Amniotic epithelial cell (primary cell): ENCODE measurements at places on chromosomes 11 and 22.

DNA sequence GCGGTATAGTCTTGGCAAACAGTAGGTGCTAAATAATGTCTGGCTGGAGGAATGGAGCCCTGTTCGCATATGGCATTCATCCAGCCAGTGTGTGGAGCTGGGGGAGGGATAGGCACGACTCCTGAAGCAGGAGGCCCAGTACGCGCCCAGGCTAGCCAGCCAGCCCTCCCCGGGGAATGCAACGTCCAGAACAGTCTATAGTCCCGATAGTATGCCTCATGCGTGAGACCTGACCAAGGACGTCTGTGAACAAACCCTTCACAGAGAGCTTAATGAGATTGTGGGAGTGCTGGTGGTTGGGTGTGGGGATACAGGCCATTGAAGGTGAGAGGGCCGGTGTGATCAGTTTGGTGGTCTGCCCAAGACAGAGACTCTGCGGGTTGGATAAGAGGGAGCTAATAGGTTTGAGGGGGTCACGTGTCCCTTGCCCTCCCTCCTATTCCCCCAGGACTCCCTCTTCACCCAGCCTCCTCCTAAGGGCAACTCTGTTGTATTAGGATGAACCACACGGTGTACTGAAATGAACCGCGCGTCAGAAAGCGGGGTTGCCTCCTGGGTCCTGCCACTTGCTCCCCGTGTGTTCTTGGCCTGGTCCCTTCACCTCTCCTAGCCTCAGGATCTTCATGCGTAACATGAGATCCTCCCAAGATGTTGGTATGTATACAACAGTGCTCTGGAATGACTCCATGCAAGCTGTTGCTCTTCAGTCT is 987 bp upstream of the GRIK4 start:
- no peak for DNase-seq

- peak; percentile 96 for DNase-seq
Observed at GRCh38 chr11:95076416-95076815, 9.7 kb downstream of the SRSF8 start.

- DNase-seq: no peak
Observed at GRCh38 chr11:614021-614622, 1.6 kb downstream of the IRF7 start.

GRCh38 chr11:23991165-23991539 is 505.7 kb upstream of the LUZP2 start:
- DNase-seq: peak; percentile 69

DNA sequence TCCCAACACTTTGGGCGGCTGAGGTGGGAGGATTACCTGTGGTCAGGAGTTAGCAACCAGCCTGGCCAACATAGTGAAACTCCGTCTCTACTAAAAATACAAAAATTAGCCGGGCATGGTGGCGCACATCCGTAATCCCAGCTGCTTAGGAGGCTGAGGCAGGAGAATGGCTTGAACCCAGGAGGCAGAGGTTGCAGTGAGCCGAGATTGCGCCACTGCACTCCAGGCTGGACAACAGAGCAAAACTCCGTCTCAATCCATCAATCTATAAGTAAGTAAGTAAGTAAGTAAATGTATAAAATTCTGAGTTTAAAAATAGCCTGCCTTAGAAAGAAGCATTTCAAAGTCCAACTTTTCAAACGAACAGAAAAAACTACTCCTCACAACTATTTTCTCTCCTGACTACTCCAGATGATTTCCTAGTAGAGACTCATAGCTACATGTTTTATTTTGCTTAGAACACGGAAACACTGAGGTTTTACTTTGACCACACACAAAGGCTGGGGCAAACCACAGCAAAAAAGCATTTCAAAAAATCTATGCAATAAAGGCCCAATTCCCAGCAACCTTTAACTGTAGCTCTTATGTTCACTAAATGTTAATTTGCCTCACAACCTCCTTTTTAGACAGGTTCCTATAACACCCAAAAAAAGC is 16.3 kb downstream of the SPTY2D1 start:
- peak; percentile 60 for DNase-seq

- DNase-seq: no peak
Observed at GRCh38 chr22:46875089-46875488, 112.6 kb downstream of the TBC1D22A start.

DNA sequence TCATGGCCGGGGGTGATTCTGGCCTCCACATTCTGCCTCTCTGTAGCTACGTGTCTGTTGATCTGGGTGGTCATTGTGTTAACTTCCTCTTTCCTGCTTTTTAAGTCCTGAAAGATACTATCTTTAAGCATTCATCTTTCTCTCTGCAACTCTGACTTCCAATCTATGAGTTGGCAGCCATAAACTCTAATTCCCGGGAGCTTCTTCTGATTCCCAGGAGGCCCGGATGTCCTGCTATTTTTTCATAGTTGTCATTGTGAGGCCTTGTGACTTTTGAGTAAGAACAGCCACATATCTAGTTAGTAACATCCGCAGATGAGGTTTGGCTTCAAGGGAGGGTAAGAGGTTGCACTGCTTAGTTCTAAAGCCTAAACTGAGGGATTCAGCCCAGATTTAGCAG is 107.8 kb downstream of the SYN3 start:
- DNase-seq: peak; percentile 14
